ENCODE measurements at places on chromosomes 2 and 18.

- DNase-seq, result peak; percentile 33
Observed at GRCh38 chr2:45919711-45920111, 268.2 kb downstream of the PRKCE start.

GRCh38 chr2:148926981-148927401, 52.0 kb downstream of the KIF5C start:
- DNase-seq, result peak; percentile 37

GRCh38 chr2:6820903-6821584, 44.7 kb downstream of the CMPK2 start:
- DNase-seq, result no peak

DNA sequence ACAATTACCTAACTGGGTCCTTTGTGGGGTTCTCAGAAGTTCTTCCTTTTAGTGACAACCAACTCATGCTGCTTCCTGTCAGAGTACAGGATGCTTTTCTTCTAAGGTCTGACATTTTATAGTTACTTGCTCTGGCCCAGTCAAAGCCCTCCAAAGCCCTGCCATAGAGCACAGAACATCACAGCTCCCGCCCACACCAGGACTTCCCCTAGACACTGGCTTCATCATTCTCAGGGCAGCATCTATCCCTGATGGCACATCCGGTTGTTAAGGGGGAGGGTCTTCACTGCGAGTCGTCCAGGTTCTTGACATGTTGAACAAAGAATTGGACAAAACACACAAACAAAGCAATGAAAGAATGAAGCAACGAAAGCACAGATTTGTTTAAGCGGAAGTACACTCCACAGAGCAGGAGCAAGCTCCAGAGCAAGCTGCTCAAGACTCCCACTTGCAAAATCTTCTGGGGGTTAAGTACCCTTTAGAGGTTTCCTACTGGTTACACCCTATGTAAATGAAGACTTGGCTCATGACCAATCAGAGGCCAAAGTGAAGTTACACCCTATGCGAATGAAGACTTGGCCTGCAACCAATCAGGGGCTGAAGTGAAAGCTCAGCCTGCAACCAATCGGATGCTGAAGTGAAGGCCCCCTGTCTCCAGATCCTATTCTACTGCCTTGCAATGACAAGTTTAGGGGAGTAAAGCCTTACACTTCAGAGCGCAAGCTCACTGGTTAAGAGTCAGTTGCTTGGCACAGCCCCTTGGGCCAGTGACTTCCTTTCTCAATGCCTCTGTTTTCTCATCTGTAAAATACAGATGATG, 79.0 kb downstream of the HDAC4 start:
- DNase-seq, result no peak

DNA sequence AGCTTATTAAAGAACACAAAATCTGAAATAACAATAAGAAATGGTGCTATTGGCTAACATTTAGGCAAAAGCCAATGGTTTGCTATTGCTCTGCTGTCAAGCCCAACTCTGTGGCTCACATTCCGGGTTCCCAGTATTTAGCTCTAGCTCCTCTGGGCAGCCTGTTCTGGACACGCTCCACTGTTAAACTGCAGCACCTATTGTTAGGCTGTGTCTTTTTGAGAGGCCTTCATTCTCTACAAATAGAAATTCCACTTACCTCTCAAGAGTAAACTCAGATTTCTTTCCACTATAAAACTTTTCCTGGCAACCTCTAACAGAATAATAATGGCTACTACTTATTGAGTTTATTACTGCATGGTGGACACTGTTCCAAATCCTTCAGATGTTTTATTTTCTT, 3.7 kb upstream of the KLHL14 start:
- DNase-seq, result no peak

- DNase-seq, result no peak
Observed at GRCh38 chr18:9109523-9109922, 7.0 kb downstream of the NDUFV2 start.

- no peak for DNase-seq
Observed at GRCh38 chr18:54616220-54616848, 25.3 kb downstream of the DYNAP start.

GRCh38 chr18:74511823-74512222, 15.7 kb downstream of the CNDP2 start:
- no peak for DNase-seq

DNA sequence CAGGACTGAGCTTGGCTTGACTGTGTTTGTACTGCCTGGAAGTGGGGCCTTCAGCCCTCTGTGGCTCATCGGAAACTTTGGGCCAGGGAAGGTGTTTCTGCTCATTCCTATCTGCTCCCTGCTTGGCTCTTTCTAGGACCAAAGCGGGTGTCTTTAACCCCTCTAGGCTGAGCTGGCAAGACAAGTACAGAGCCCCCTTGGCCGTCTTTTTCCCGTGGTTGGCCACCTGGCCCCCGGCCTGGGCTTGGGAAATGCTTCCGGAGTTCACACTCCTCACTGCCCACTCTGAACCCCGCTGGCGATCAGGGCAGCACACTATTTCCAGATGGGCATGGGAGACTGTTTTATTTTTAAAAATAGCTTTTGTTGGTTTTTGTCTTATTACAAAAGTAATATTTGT, 243.0 kb downstream of the DYSF start:
- no peak for DNase-seq

GRCh38 chr2:33373986-33374385, 102.5 kb upstream of the RASGRP3 start:
- no peak for DNase-seq

GRCh38 chr2:232532419-232532818, 6.5 kb downstream of the CHRND start:
- no peak for DNase-seq

- DNase-seq, result no peak
Observed at GRCh38 chr2:218891275-218892135, 10.9 kb downstream of the WNT10A start.

- DNase-seq, result peak; percentile 69
Observed at GRCh38 chr2:218876562-218877219, 4.0 kb upstream of the WNT10A start.

- no peak for DNase-seq
Observed at GRCh38 chr2:8885449-8886201, 48.2 kb upstream of the KIDINS220 start.

- DNase-seq, result no peak
Observed at GRCh38 chr2:120863661-120864320, 128.1 kb downstream of the GLI2 start.

DNA sequence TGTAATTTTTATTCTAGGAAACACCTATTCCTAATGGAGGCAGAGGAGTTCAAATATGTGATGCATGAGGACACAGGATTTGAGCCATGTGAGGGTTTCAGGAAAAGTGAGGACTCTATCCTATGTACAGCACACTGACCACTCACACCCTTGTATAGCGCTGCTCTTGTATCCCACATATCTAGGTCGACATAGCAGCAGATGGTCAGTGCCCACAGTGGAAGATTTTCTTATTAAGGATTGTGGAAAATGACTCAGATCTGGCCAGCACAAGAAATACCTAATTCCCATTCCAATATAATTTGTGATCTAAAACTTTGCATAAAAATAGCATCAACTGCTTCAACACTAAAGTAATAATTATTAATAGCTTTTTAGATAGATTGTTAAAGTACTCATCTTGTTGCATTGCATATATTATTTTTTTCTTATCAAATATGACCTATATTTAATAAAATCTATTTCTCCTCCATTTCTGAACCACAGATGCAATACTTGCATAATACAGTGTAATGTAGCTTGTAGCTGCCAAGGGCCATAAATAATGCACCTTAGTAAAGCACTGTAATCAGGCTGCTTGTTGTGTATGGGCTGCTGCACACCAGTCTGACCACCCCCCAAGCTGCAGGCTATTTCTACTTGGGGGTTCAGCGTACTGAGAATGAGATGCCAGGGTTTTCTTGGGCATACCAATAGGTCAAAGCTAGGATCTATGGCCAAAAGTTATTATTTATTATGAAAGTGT, 442.2 kb upstream of the CWC22 start:
- DNase-seq, result no peak

GRCh38 chr18:46239998-46240397, 135.8 kb downstream of the HAUS1 start:
- DNase-seq, result no peak

GRCh38 chr2:229586012-229586411, 128.3 kb downstream of the DNER start:
- no peak for DNase-seq

- no peak for DNase-seq
Observed at GRCh38 chr2:120541553-120541932, 194.1 kb upstream of the GLI2 start.

DNA sequence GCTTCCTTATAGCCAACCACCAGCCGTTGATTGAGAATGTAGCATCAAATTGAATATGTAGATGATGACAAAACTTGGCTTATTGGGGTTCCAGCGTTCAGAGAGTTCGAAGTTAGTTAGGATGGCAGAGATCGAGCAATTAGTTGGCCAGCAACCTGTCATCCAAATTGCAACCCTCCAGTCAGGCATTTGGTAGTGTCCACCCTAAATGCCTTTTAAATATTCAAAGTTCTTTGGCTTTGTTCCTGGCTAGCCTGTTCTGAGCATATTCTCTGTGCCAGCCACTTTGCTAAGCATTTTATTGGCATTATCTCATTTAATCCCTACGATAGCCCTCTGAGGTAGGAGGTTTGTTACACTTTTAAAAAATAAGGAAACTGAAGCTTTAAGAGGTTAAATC, 342.8 kb downstream of the SETBP1 start:
- DNase-seq, result no peak

- no peak for DNase-seq
Observed at GRCh38 chr18:68056936-68057335, 540.4 kb upstream of the DSEL start.

- no peak for DNase-seq
Observed at GRCh38 chr18:12639990-12640880, 17.7 kb downstream of the SPIRE1 start.

GRCh38 chr2:51903728-51904127, 871.8 kb upstream of the NRXN1 start:
- no peak for DNase-seq

GRCh38 chr2:178530131-178530530, 49.9 kb downstream of the PLEKHA3 start:
- no peak for DNase-seq

GRCh38 chr2:8364668-8365067, 317.2 kb upstream of the ID2 start:
- no peak for DNase-seq

GRCh38 chr2:143582046-143582747, 453.0 kb downstream of the ARHGAP15 start:
- DNase-seq, result no peak

DNA sequence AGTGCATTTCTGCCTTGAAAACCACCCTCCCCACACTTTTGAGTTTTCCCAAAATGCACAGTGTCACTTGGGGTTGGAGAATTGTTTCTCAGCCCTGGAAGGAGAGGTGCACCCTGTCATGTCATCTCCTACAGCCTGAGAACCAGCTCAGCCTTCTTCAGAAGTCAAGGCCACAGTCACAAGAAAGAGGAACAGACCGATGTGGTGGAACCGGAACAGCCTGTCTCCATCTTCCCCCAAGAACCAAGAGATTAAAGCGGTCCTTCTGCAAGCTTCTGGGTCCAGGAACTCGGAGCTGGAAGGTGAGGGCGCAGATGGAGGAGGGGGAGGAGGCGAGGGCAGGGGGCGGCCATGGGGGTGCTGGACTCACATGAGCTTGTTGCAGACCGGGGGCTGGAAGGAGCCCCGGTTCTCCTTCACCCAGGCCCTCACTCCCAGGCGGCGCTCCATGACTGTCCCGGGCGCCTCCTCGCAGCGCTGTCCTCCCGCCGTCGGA, 248 bp downstream of the HAAO start:
- no peak for DNase-seq

DNA sequence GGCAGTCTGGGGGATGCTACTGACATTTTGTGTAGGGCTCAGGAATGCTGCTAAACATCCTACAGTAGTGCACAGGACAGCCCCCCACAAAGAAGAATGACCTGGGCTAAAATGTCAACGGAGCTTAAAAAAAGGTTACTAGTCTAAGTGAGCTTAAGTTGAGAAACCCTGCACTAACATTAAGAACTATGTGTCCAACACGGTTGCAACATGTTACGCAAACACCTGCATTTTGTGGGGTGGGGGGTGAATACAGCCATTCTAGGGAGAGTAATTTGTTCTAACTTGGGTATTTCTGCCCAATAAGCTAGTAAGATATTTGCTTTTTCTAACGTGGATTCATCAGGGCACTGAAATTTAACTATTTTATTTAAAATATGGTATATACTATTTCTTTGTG, 57.9 kb downstream of the SLC8A1 start:
- no peak for DNase-seq

- peak; percentile 45 for DNase-seq
Observed at GRCh38 chr2:109046925-109047508, 58.0 kb upstream of the EDAR start.

DNA sequence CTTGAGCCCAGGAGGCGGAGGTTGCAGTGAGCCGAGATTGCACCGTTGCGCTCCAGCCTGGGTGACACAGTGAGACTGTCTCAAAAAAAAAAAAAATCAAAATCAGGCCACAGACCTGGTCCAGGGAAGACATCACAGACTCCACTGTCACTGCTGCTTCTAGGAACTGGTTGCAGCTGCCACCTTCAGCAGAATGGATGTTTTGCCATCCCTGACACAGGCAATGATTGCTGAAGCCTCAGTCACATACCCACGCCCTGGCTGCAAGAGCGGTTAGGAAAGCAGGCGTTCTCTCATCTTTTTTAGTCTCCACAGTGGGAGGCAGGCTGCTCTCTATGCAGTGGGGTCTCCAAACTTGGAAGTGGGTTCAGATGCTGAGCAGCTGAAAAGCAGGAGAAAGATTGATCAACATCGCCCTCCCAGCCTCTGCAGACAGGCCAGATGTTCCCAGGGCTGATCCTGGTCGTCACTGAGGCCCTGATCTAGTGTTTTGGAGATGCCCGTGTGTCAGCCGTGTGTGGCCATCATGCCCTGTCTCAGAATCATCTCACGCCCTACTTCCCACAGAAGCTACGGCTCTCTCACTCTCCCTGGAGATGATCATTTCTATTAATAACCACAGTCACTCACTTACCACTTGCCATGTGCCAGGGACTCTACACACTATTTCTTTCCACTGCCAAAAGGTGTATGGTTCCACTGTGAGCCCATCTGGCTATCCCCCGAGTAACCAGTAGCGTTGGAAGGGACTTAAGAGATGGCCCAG, 91.8 kb downstream of the PLB1 start:
- DNase-seq, result no peak

GRCh38 chr18:3273042-3273441, 11.1 kb downstream of the MYL12B start:
- no peak for DNase-seq
